ENCODE measurements at places on chromosomes 7 and 10.
A peak's percentile ranks its signal among the peaks of the same experiment; 100 is the strongest.

GRCh38 chr10:92103376-92104090 lies 180.0 kb downstream of the BTAF1 start:
- no peak for DNase-seq

GRCh38 chr7:139095194-139095659 lies 14.3 kb downstream of the ZC3HAV1 start:
- peak; percentile 70 for DNase-seq

DNA sequence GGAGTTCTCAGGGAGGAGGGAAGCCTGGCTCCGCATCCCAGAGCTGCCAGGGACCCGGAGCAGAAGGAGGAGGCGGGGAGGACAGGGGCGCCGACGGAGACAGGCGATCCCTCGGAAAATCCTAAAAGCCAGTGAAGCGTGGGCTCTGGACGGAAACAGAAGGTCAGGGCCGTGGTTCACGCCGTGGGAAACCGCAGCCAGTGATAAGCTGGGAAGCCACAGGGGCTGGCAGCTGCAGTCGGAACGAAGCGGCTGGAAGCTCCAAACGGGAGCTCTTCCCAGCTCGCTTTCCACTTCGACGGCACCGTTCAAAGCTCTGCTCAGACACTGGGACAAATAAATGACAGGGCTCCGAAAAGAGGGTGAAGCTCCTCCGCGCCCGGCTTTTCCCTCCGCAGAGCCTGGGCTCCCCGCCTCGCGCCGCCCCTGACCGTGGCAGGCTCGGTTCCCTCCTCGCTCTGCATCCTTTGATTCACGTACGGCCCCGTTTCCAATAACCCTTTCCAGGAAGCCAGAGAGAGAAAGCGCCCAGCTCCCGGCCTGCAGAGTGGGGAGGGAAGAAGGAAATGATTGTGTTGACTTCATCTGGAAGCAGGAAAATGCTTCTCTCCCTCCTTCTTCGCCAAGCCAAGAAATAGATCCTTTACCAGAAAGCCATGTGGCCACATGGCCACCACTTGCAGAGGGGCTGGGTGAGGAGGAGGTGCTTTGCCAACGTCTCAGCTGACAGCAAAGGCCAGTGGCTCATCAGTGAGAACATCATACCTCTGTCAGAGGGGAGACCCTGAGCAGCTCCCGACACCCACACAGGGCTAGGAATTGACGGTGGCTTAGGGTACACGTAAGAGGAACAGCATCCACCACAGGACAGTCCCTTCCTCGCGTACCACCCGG lies 57.4 kb downstream of the ADRB1 start:
- peak; percentile 18 for DNase-seq

DNA sequence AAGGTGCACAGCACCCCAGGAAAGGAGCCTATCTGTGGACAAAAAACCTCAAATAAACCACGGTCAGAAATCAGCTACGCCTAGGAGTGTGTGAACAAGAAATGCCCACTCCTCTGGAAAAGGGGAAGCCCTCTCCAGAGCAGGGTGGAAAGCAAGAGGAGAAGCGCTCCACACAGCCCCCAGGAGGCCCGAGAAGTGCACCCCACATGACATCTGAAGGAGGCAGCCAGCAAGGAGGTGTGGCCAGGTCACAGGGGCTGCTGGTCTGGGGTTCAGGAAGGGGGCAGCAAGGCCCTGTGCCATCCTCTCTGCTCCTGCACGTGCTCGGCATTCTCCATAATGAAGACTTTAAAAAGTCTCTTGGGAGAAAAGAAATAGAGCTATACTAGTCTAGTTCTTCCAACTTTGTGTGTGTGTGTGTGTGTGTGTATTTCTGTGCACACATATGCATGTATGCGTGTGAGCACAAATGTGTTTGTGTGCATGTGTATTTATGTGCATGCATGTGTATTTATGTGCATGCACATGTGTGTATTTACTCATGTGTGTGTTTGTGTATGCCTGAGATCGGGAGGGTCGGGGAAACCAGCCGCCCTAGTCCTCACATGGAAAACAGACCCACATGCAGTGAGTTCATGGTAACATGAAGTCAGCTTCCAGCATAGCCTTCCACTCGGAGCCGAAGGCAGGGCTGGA lies 76.5 kb downstream of the TNS3 start:
- no peak for DNase-seq

DNA sequence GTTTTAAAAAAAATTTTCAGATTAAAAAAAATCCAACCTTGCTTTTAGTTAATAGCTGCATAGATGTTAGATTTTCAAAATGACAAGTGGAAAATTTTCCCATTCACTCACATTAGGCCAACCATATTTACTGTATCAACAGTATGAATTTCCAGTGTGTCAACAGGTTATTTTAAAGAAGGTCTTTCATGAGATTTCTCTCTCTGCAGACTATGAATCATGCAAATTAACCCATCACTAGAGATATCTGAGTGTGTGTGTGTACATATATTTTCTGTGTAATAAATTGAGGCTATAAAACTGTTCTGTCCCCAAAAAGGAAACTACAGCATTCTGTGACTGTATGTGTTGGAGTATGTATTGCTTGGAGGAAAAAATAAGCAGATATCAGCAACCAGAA lies 305.6 kb downstream of the ARL4A start:
- DNase-seq: no peak

GRCh38 chr10:4541292-4541691 lies 284.7 kb upstream of the AKR1E2 start:
- DNase-seq: no peak

DNA sequence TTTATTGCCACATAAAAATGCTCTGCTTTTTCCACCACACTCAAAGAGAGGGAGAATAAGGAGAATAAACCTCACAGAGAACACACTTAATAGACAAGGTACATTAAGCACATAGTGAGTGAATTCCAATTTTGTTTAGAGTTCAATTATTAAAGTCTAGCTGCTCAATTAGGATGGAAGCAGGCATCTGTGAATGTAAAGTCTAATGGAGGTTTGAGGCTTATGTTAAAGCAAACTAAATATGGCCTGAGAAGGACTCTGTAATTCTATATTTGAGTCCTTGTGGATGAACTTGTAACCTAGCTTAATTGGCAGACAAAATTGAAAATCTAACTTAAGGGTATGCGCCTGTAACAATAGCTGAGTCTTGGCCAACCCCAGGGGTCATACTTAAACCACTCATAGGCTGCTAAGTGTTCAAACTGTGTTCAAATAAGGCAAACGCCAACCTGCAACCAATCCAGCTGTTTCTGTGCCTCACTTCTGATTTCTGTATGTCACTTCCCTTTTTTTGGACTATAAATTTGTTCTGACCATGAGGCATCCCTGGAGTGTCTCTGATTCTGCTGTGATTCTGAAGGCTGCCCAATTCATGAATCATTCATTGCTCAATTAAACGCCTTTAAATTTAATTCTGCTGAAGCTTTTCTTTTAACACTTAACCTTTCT lies 31.3 kb upstream of the NME8 start:
- no peak for DNase-seq

GRCh38 chr10:62154231-62154630 lies 114.4 kb downstream of the RTKN2 start:
- DNase-seq: no peak

GRCh38 chr7:135905355-135905754 lies 71.8 kb downstream of the MTPN start:
- no peak for DNase-seq

DNA sequence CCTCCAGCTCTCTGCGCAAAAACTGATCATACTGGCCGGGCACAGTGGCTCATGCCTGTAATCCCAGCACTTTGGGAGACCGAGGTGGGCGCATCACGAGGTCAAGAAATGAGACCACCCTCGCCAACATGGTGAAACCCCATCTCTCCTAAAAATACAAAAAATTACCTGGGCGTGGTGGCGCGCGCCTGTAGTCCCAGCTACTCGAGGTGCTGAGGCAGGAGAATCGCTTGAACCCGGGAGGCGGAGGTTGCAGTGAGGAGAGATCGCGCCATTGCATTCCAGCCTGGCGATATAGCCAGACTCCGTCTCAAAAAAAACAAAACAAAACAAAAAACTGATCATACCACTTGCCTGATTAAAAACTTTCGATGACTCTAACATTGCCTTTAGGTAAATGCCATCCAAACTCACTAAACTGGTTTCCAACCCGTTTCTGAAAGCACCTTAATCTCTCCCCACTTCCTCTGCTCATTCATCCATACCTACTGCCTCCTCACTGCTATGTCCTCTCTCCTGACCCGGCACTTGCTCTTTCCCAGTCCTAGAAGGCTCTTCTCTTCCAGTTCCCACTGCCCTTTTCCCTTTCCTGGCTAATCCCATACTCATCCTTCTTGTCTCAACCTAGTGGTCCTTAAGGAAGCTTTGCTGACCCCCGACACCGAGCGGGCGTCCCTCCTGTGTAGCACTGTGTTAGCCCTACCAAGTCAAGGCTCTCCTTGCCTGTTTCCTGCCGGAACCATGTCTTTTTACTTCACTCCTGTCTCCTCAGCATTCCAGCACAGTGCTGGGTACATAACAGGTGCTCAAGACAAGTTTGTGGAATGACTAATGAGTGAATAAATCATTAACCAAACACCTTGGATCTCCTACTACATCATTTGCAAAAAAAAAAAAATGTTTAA lies 686 bp upstream of the MIOS start:
- no peak for DNase-seq

- DNase-seq: no peak
These were observed 30.8 kb downstream of the CASD1 start for GRCh38 chr7:94540428-94540827.

- DNase-seq: no peak
These were observed 18.3 kb upstream of the RPA3 start for GRCh38 chr7:7736671-7737070.

- no peak for DNase-seq
These were observed 21.8 kb downstream of the STMP1 start for GRCh38 chr7:135684136-135684535.

DNA sequence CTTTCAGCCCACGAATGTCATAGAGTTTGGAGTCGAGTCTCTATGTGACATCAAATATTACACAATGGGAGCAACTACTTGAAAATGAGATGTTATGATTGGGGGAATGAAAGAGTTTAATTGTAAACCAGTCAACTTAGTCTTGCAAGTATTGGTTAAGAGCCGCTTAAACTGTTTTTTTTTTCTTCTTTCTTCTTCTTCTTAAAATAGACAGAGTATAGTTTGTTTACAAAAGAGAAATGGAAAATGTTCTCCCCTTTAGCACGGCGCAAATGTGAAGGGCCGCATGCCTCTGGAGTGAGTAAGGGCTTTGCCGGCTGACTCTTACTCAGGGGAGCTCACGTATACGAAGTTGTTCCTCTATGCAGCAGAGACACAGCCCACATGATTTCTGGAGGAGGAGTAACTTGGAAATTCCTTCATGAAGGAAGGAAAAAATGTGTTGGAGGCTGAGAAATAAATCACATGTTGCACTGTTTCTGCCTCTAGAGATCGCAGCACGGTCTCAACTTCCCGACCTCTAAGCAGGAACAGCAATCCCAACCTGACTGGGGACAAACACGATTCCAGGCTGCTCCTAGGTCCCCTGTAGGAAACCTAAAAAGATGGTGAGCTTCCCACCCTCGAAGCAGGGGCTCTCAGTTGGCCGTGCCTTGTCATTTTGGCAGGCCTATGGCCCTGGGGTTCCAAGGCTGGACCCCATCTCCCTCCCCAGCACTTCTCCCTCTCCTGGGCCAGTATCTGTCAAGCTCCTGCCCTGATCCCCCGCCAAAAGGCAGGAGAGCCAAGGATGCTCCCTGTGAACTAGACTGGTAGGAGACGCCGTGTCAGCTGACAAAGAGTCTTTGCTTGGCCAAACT lies 44.8 kb downstream of the MYOF start:
- DNase-seq: no peak

GRCh38 chr10:20299034-20299736 lies 483.0 kb downstream of the PLXDC2 start:
- DNase-seq: no peak

DNA sequence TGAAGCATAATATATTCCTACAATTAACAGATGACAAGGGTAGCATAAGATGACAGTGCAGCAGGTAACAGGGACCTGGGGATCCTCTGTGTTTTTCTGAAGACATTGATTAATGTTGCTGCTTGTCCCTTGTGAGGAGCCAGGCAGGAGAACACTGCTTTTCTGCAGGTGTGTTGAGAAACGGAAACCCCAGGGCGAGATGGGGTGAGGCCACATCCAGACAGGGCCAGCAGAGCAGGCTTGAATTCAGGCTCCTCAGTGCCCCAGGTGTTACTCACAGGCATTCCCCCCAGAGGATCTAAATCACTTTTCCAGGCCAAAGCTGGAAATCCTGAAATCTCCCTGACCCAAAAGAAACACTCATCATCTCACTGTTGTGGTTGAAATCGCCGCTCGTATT lies 105.3 kb downstream of the CCDC3 start:
- no peak for DNase-seq

DNA sequence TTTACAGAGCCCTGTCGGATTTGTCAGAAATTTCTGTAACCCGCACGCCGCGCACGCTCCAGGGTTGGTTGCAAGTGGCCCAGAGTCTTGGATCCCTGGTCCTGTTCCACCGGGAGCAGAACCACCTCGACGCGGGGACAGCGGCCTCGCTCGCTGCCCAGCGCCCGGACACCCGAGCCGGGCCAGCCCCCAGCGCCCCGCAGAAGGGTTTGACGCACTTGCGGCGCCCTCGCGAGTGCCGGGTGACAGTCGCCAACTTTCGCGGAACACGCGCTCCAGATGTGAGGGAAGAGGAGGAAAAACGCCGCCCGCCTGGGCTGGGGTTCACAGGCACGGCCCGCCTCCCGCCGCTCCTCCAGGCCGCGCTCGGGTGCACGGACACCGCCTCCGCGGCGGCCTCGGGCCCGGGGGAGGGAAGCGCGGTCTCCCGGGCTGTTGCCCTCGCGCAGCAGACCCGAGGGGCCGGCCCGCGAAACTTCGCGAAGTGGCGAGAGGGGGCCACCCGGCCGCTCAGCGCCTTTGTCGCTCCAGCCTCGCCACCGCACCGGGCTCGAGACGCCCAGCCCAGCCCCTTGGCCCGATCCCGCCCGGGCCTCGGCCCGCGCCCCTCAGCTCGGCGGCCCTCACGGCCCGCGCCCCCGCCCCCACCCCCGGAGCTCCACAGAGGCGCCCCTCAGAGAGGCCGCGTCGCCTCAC lies 514 bp downstream of the RNF216 start:
- DNase-seq: peak; percentile 50

GRCh38 chr10:88791924-88792323 lies 10.6 kb upstream of the LIPM start:
- DNase-seq: peak; percentile 23

DNA sequence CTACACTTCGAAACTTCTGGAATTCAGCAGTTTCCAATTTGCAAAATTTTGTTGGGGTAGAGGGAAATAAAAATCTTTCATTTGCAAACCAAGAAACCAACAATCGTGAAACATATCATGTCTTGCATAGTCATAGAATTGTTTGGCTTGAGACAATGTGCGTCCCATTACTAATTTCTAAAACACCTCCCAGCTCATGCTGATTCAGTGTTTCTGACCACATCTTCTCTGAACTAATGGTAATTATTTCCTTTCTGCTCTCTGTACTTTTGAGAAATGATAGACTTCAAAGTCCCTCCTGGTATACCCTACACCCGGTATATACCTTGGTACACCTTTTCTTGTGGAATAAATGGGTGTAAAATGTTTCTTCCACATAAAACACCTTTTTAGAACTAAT lies 41.8 kb upstream of the TSPAN13 start:
- no peak for DNase-seq

- peak; percentile 54 for DNase-seq
These were observed 43.2 kb downstream of the DPYSL4 start for GRCh38 chr10:132229834-132230556.

GRCh38 chr7:95619921-95620320 lies 23.6 kb upstream of the PDK4 start:
- no peak for DNase-seq

GRCh38 chr7:93958216-93958615 lies 36.7 kb downstream of the GNG11 start:
- DNase-seq: no peak

Data from activated CD4-positive, alpha-beta T cell treated with anti-CD3 and anti-CD28 coated beads for 48 hours (primary cell).